PC-3 (cell line): ENCODE measurements at places on chromosomes 7 and 10. TPM values are rescaled to one million over a fixed set of nuclear protein-coding genes. Genes with fewer than 3 reads are reported as not detected.

The PLEKHS1 gene
- total RNA-seq: not detected in 2 replicates

The SUGCT gene
- total RNA-seq: 1.7 and 2.9 TPM in 2 replicates

The HSPB1 gene
- total RNA-seq: 166 and 189 TPM in 2 replicates

The SPAM1 gene
- total RNA-seq: not detected in 2 replicates

The NRCAM gene
- total RNA-seq: not detected in 2 replicates

The HTR7 gene
- 0.29 and 0.62 TPM in 2 replicates for total RNA-seq

The RAB19 gene
- total RNA-seq: 0.52 and 1.3 TPM in 2 replicates

The AKR1C2 gene
- 0.66 TPM in 1 of 2 replicates, not detected in the other for total RNA-seq

The ELFN1 gene
- total RNA-seq: 0.69 and 0.75 TPM in 2 replicates

The POLR2J gene
- total RNA-seq: 71.6 and 101 TPM in 2 replicates

The GPR37 gene
- 10.5 and 14.3 TPM in 2 replicates for total RNA-seq

The TECTB gene
- total RNA-seq: not detected in 2 replicates

The CYP26C1 gene
- 0.17 TPM in 1 of 2 replicates, not detected in the other for total RNA-seq

The NEBL gene
- total RNA-seq: 14.7 and 18.8 TPM in 2 replicates

The EEF1AKMT2 gene
- total RNA-seq: 18.2 and 19.6 TPM in 2 replicates

DNA sequence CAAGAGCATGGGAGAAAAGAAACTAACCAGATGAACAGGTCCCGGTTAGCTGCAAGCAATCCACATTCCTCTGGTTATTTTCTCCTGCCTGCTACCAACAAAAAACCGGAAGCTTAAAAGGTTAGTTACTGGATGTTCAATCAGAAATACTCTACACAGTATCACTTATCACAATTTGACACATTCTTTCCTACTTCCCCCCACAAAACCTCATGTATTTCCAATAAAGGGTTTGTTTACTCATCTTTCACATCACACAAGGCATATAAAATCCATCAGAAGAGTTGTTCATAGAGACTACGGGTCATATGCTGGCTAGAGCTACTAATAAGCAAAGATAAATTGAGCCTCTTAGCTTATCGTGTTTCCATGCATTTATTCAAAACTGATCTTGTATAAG is 4.8 kb downstream of the SLC25A28 start:
- no peak for DNase-seq

GRCh38 chr10:2682491-2682890 is 384.9 kb upstream of the PFKP start:
- DNase-seq: no peak

DNA sequence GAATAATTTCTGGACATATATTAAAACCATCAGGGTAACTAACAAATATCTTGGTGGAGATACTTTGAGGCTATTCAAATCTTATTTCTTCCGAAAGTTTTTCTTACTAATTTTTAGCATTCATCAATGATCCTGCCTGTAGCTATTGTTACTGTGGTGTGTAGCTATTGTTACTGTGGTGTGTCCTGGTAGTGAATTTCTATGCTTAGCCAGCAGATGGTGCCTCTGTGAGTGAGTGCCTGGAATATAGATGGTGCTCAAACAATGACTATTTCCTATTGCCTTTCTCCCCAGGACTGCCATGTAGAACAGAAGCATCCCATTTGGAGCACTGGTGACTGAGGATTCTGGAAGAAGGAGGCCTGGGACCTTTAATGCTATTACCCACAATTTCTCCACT is 245.7 kb downstream of the CCSER2 start:
- DNase-seq: peak; percentile 23

- DNase-seq: no peak
Measured at GRCh38 chr7:93350338-93350737, 118.2 kb downstream of the VPS50 start.

DNA sequence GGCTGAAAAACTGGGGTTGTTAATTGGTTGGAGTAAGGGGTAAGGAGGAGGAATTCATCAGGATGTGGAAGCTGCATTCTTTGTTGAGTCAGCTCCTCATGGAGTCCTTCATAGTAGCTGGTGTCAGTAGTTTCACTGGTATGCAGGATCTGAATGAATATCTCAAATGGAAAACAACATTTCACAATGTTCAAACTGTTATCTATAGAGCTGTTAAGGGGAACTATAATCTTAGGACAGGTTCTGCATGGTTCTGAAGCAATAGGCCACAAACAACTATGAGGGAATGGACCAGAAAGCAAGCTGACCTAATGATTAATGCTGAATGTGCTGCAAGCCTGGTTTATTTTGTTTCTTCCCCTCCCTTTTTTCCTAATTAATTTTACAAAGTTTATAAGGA is 225.8 kb downstream of the IPMK start:
- no peak for DNase-seq

DNA sequence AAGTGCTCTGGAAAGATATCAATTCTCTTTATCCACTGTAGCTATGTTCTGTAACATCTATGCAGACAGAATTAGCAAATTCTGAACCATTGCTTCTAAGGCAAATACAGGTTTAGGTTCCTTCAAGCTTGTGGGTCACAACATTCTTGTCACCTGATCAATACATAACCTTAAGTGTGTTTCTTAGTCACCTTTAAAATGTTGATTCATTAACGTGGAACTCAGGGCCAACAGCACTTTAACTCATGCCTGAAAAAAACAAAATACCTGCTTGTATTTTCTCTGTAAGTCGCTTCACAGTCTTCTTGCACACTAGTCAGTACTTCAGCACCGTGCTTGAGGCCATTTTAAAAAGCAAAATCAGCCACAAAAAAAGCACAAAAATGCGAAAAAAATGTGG is 35.2 kb upstream of the TRIL start:
- no peak for DNase-seq

DNA sequence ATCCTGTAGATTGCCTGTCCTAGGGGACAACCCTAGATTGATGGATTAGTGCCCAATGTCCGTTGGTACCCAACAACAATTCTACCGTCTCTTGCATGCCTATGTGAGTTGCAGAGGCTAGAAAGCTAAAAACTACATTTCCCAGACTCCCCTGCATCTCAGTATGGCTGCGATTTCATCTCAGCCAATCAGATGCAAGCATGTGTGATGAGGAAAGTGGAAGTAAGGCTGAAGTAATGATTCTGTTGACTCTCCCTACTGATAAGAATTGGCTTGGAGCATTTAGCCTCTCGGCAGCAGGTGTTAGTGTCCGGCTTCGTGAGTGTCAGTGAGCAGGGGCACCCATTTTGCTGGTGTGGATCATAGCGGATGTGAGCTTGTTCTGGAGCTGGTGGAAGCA is 171.9 kb downstream of the FGFR2 start:
- peak; percentile 19 for DNase-seq

GRCh38 chr7:135713836-135714470 is 14.0 kb downstream of the SLC13A4 start:
- DNase-seq: peak; percentile 15

- DNase-seq: no peak
Measured at GRCh38 chr7:15567652-15568051, 5.8 kb upstream of the AGMO start.

DNA sequence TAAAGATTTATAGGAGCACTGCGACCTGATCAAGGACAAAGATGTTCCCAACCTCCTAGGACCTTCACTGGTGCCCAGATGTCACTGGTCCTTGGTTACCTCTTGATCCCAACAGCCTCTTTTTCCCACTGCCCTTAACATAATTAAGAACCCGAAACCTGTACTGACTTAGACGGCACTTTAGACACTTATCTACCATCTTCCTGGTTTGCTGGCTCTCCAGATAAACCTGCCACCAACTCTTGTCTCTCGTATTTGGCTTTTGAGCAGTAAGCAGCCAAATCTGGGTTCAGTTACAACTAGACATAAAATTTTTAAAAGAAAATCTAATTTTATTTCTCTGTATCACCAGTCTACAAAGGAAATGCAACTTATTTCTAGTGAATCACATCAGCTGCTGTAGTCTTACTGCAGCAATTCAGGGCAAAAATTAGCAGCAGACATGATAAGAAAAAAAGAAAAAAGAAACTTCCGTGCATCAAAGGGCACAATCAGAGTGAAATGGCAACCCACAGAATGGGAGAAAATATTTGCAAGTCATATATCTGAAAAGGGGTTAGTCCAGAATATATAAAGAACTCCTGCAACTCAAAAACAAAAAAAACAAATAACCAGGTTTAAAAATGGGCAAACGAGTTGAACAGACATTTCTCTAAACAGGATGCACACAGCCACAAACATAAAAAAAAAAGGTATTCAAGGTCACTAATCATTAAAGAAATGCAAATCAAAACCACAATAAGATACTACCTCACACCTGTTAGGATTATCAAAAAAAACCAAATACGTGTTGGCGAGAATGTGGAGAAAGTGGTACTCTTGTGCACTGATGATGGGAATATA is 9.4 kb downstream of the ASB13 start:
- no peak for DNase-seq

DNA sequence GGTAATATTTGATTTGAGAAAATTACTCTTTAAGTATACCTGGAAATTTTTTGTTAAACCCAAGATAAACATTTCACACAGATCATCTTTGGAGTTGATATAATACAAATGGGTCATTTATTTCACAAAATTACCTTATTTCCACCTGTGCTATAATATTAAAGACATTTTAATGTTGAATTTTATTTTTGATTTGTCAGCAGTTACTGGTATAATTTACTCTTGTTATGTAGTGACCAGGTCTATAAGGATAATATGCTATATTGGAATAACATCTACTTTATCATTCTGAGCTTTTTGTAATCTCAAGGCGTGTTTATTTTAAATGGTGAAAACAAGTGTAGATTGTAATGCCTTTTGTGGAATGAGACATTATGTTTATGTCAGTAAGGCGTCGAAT is 26.6 kb downstream of the PRKAR2B start:
- no peak for DNase-seq

DNA sequence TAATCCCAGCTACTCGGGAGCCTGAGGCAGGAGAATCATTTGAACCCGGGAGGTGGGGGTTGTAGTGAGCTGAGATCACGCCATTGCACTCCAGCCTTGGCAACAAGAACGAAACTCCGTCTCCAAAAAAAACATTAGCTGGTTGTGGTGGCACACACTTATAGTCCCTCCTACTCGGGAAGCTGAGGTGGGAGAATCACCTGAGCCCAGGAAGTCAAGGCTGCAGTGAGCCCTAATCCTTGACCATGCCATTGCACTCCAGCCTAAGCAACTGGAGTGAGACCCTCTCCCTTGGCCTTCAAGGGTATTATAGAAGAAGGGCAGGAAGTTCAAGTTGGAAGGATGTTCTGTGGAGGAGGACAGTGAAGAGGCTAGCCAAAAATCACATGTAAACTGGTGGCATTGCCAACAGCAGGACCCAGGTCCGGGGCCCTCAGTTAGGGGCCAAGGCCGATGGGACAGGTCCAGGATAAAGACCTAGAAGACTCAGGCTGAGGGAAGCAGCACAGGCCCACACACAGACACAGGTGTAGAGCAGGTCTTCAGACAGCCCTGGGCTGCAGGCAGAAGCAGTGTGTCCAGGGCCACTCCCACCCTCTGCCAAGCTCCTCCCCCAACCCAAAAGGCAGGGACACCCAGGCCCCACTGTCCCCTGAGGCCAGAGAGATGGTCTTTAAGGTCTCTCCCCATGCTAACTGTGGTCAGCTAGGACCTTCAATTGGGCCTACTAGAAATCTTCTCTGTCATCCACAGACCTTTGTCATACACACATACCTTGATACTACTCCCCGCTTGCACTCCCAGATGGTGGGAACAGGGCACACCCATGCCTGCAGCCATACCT is 8.4 kb upstream of the SAMD8 start:
- DNase-seq: no peak

- DNase-seq: no peak
Measured at GRCh38 chr10:47266602-47267001, 33.4 kb upstream of the GDF10 start.

DNA sequence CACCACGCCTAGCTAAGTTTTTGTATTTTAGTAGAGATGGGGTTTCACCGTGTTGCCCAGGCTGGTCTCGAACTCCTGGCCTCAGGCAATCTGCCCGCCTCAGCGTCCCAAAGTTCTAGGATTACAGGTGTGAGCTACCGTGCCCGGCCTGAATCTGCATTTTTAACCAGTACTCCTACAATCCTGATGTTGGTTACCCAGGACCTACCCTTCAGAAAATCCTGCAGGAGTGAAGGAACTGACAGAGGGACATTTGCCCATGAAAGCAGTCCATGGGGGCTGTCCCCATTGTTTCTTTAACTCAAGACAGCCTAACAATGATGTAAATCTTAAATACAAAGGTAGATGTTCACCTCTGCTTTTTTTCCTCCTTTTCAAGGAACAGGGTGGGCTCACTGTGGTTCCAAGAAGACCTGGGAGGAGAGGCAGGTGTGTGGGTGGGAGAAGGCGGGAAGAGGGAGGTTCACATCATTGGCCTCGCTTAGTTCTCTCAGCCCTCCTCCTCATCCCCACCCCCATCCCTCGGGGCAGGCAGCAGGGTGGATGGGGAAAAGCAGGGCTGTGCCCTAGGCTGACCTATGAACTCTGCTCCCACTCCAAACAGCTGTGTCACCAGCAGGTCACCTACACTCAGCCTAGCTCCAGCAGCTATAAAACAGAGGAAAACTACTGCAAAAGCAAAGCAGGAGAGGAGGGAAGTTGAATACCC is 13.5 kb downstream of the LRRC20 start:
- DNase-seq: no peak

- peak; percentile 22 for DNase-seq
Measured at GRCh38 chr10:7027913-7028808, 382.7 kb downstream of the SFMBT2 start.

- DNase-seq: no peak
Measured at GRCh38 chr10:61632057-61632670, 30.6 kb upstream of the CABCOCO1 start.

DNA sequence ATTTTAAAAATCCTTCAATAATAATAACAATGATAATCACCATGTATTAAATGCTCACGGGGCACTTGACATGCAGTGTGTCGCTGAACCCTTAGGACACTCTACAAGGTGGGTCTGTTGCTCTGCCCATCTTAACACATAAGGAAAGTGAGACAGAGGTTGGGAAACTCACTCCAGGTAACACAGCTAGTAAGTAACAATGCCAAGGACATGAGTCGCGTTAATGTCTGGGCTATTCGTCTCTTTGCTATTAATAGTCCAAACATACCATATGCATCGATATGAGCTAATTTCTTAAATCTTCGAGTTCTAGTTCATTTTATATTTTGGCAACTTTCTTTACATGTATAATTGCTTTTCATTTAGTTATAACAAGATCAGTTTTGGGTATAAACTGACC is 79.5 kb downstream of the BEND7 start:
- no peak for DNase-seq

- no peak for DNase-seq
Measured at GRCh38 chr10:49750546-49750945, 11.6 kb downstream of the OGDHL start.

DNA sequence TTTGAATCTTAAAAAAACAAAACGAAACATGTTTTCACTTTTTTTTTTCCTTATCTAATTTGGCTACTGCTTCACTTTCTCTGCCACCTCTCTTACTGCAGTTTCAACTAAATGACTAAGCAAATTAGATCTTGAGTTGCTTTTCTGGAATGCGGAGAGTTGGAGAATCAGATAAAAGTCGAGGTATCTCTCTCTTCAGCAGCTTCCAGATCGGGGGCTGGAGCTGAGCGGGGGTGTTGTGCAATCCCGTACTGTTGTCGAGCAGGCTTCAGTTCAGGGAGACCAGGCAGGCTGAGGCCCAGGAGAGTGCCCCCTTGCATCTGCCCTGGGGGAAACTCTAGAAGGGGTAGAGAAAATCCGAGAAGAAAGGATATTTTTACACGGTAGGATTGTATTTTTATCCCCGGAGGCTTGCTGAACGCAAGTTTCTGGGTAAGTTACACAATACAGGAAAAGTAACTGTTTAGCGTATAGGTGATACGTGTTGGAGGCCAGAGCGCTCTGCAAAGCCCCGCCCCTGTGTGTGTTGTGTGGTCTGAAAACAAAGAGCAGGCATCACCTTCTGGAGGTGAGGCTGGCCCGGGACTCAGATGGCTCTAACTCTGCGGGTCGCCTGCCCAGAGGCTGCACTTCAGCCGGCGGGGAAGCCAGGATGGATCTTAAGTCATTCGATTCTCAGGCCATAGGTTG is 116.6 kb downstream of the KLF6 start:
- no peak for DNase-seq

- DNase-seq: peak; percentile 82
Measured at GRCh38 chr10:132591166-132591971, 53.8 kb downstream of the INPP5A start.
